Mammary epithelial cell (primary cell): ENCODE measurements at places on chromosomes 11 and 22. TPM values are rescaled to one million over a fixed set of nuclear protein-coding genes. Genes with fewer than 3 reads are reported as not detected.

DNA sequence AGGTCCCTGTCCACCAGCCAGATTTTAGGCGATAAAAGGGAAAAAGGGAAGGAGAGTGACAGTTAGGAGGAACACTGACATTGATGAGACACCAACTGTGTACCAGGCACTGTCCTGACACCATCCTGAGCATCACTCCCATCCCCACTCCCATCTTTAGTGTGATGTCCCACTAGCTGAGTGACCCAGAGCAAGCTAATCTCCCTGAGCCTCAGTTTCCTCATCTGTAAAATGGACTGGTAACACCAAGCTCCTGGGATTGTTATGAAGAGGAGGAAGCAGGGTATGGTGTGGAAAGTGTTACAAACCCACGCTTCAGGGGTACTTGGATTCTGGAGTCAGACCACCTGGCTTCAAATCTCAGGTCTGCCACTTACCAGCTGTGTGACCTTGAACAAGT, 8.5 kb upstream of the P2RY6 start:
- no peak for DNase-seq

DNA sequence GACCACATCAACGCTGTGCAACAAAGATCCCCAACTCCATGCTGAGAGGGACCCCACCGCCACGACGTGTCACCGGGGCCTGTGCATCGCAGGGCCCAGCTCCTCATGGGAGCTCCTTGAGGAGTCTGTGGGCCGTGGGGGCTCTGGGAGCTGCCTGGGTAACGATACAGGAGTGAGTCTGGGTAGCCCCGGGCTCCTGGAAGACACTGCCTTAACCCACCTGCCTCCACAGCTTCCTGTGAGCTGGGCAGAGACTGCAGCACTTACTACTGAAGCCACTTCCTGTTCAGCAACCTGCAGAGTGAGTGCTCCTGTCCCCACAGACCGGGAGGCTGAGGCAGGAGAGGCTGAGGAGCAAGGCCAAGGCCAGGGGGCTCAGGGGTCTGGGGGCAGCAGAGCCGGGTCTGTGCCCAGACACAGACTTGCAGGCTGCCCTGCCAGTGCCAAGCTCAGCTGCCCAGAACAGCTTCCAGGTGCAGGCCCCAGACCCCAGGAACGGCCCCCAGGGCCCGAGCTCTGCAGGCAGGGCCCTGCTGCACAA, 226.7 kb downstream of the BRD1 start:
- no peak for DNase-seq

GRCh38 chr22:26485013-26485412, 1.3 kb downstream of the SRRD start:
- DNase-seq = no peak

DNA sequence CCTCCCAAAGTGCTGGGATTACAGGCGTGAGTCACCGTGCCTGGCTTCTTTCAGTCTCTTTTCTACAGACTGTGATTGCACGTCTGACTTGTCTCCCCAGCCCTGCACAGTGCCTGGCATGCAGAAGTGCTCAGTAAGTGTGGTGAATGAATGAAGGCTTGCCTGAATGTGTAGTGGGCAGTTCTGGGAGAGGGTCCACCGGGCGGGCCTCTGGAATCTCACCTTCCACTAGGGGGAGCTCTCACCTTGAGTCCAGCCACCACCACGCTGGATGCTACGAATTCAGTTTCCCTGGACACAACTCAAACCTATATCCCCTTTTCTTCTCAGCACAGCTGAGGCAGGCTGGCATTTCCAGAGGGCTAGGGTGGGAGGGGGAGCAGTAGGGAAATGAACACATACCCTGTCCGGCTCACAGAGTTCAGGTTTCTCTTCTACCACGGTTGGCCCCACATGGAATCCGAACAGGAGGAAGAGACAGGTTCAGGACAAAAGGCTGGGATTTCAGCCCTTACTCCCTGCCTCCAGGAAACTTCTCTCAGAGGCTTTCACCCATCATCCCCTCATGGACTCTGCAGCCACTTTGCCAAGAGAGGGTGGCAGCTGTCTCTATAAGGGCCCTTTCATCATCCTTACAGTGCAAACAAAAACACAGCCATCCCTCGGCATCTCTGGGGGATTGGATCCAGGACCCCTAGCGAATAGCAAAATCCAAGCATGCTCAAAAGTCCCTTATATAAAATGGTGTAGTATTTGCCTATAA, 86.8 kb downstream of the NECTIN1 start:
- peak; percentile 15 for DNase-seq

GRCh38 chr11:65860278-65861164, at the start of gene MUS81:
MUS81 (plus strand) TSS chr11:65860433; CDS start chr11:65860754, 321 bp downstream.
- peak; percentile 98 for DNase-seq

GRCh38 chr11:120940160-120940848, 83.6 kb upstream of the TBCEL start:
- DNase-seq = no peak

DNA sequence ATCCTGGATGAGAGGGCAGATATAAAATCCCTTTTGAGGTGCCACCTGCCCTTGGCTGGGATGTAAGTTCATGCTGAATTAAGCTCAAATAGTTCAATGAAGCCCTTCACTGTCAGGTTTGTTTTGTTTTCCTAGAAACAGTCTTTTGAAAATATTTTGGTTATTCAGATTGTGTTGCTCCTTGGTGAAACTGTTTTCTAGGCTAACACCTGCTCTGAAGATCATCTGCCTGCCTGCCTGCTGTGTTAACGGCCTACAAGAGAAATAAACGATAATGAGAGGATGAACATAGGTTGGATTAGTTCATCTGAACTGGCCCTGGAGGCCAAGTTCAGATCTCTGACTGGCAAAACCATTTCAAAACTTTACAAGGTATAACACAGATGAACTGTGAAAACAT, 67.4 kb downstream of the ZBTB44 start:
- DNase-seq = no peak

DNA sequence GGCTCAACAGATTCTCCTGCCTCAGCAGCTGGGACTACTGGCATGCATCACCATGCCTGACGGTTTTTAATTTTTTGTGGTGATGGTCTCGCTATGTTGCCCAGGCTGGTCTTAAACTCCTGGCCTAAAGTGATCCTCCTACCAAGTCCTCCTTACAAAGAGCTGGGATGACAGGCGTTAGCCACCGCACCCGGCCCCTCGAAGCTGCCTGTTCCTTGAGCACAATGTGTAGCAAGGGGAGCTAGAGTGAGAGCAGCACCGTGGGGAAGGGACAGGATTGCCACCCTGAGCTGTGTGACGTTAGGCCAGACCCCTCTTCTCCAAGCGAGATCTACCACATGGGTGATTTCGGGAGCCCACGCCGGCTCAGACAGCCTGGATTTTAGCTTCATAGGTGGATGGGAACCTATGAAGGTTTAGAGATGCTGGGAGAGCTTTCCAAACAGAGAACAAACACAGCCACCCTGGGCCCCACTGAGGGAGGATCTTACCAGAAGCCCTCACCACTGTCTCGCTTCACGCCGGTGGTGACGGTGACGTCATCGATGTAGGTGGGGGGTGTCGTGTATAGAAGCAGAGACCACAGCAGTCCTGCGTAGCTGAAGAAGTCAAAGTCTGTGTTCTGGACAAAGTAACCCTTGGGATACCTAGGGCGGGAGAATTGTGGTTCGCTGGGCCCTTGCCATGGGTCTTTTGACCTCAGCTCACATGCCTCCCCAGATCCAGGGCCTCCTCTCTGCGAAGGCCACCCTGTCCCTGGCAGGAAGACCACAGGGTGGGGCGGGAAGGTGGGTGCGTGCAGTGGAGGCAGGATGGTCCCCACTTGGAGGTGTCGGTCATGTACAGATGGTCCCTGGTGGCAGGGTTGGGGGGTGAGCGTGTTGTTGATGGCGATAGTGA, 23.1 kb downstream of the RGL4 start:
- DNase-seq = no peak

DNA sequence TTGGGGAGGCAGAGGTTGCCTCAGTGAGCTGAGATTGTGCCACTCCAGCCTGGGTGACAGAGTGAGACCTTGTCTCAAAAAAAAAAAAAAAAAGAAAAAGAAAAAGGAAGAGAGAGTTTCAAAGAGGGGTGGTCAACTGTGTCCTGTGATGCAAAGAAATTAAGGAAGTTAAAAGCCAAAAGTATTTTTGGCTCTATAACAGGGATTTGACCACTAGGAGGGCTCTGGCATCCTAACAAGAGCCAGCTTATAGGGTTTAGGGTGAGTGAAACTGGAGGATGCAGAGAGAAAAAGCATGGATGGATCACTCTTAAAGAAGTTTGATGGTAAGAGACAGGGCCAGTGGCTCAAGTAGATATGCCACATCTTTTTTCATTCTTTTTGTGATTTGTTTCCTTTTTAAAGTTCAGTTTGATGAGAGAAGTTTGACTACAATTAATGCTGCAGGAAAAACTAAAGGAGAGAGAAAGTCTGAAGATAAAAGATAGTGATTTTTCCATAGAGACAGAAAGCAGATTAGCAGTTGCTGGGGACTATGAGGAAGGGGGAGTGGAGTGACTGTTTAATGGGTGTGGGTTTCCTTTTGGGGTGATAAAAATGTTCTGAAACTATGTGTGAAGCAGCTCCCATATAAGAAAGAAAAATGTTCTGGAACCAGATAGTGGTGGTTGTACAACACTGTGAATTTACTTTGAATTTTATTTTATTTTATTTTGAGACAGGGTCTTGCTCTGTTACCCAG, 11.1 kb upstream of the MICAL2 start:
- DNase-seq = no peak

DNA sequence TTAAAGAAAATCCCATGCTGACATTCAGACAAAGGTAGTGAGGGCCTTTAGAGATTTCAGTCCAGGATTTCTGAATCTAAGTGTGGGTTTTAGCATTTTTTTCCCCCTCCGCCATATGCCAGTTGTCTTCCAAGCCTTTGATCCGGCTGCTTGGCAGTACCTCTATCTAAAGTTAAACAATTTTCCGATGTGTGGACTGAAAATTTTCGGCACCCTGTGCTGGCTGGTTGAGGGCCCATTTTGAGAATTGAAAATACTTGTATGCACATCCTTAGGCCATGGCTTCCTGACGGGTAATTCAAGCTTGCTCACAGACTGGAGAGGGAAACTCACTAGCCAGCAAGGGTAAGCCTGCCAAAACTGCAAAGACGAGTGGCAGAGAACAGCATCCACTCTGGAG, 131.9 kb upstream of the NARS2 start:
- DNase-seq = no peak

- peak; percentile 91 for DNase-seq
Measured at GRCh38 chr11:13008625-13009475, at the start of gene RASSF10. RASSF10 (plus strand) TSS chr11:13009316; CDS start chr11:13009577, 261 bp downstream.

- peak; percentile 74 for DNase-seq
Measured at GRCh38 chr11:47204637-47204989, 10.2 kb upstream of the DDB2 start.

GRCh38 chr11:1219834-1220815, 2.7 kb upstream of the MUC5B start:
- no peak for DNase-seq

GRCh38 chr11:77370217-77370616, 68.7 kb upstream of the GDPD4 start:
- DNase-seq = no peak

DNA sequence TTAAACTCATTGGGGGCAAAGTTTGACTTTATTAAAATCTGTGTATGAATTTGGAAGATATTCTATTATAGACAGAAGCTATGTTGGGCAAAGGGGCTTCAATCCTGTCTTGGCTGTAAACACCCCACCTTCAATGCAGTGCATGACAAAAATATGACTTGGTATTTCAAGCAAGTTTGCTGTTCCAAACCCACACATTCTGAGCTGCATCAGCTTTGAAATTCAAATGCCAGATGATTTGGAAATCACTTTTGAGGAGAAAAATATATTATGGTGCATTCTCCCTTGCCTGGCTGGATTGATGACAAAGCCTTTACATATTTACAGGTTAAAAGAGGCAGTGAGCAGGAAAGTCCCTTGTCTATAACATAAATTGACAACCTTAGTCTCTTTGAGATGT, 760.0 kb downstream of the NELL1 start:
- DNase-seq = no peak

GRCh38 chr11:109041876-109042275, 377.0 kb downstream of the DDX10 start:
- DNase-seq = no peak

DNA sequence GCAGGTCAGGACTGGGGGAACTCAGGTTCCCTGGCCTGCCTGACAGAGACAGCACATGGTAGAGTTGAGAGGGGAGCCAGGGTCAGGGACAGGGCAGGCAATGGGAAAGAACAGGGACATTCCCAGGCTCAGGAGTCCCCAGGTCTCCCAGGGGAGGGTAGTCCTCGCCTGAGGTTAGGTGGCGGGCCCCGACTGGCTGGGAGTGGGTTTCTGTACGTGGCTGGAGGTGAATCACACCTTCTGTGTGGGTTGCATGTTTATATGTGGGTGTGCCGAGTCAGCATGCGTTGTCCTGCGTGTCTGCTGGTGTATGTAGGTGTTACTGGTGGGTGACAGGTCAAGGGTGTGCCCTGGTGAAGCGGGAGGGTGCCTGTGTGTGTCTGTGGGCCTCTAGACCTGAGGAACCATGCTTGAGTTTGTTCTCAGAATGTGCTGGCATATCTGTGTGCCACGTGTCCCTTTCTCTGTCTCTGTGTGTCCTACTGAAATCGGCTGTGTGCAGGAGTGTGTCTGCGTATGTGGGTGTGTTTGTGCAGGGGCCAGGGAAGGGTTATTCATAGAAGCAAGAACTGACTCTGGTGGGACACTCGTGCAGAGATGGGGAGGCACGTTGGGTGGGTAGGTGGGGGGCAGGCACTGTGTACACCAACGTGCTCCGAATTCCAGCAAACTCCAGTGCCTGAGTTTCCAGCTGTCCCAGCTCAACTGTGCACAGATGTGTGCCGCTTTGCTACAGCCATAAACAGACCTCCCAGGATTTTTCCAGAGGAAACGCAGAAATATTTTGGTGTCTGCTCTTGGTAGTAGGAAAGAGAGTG, 23.8 kb upstream of the OAF start:
- DNase-seq = peak; percentile 93

- peak; percentile 96 for DNase-seq
Measured at GRCh38 chr22:31177420-31178162, 17.6 kb downstream of the RNF185 start.

DNA sequence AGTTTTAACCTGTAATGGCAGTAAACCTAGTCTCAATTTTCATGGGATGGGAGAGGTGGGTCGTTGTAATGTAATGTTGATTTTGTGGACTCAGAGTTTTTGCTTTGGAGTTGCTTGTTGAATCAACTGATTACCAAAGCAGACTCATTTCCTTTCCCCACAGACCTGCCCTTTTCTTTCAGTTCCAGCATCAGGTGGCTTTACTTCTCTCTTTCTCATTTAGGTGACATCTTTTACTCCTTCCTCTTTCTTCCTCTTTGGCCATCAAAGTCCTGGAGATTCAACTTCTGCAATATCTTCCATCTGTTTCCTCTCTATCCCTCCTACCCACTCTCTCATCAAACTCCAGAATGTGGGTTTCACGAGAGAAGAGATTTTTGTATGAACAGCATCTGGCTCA, 313.9 kb downstream of the TMEM135 start:
- DNase-seq = no peak

Gene SFI1
- 8.2 TPM for polyA plus RNA-seq

Gene BTG4
- 0.23 TPM for polyA plus RNA-seq

Gene PRR5L
- 13.5 TPM for polyA plus RNA-seq

Gene OR56A3
- polyA plus RNA-seq = not detected

Gene SLCO2B1
- polyA plus RNA-seq = not detected

Gene OR6T1
- polyA plus RNA-seq = 0.08 TPM

Gene FGF3
- not detected for polyA plus RNA-seq
